ENCODE measurements at places on chromosomes 4 and X.

DNA sequence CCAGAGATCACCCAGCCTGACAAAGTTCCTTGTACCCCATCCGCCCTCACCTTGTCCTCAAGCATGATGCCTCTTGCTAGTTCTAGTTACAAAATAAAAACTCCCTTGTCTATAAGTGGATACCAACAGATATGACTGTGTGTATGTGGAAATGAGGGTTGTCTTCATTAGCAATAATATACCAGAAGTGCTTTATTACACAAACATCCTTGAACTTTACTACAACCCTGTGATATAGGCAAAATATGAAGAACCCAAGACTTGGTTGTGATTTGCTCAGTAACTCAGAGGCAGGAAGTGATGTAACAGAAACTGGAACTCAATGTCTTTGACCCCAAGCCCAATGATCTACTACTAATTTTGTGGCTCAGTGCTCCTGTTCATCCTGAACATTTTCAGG lies 97.6 kb downstream of the AKAP4 start:
- no peak for DNase-seq

GRCh38 chr4:100841911-100842310 lies 324.1 kb upstream of the EMCN start:
- no peak for DNase-seq

DNA sequence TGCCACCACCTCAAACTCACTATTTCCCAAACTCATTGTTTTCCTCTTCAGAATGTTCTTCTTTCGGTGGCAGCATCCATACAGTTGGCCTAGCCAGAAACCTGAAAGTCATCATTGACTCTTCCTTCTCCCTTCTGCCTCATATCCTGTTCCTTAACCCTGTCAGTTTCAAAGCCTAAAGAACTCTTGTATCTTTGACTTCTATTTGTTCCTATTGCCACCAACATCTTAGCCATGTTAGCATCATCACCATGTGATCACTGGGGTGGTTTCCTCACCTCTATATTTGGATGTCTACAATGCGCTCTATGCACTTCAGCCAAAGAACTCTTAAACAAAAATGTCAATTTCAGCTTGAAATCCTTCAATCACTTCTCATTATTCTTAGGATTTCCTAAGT lies 29.0 kb downstream of the DDX60L start:
- no peak for DNase-seq

DNA sequence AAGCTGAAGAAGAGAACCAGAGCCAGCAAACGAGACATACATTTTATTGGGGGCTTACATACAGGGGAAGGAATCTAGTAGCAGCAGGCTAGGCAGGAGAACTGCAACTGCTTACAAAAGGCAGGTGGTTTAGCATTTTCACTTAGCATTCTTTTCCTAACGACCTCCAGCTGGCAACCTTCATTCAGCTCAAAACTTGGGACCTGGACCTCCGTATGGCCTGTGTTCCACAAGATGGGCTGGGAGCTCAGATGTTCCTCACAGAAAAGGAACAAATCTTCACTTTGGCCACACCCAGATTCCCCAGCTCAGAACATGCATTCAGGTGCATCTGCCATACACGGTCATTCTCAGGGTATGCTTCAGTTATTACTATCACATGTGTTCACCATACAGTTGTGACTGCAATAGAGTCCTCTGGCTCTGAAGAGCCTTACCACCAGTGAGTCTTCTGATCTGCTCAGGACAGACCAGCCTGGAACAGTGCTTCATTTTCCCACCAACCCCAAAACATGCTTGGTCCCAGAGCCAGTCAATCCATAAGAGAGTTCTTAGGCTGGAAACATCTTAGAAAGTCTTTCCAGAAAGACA lies 29.6 kb upstream of the AP1AR start:
- no peak for DNase-seq

GRCh38 chr4:1219566-1219950 lies 29.4 kb downstream of the CTBP1 start:
- DNase-seq = no peak

DNA sequence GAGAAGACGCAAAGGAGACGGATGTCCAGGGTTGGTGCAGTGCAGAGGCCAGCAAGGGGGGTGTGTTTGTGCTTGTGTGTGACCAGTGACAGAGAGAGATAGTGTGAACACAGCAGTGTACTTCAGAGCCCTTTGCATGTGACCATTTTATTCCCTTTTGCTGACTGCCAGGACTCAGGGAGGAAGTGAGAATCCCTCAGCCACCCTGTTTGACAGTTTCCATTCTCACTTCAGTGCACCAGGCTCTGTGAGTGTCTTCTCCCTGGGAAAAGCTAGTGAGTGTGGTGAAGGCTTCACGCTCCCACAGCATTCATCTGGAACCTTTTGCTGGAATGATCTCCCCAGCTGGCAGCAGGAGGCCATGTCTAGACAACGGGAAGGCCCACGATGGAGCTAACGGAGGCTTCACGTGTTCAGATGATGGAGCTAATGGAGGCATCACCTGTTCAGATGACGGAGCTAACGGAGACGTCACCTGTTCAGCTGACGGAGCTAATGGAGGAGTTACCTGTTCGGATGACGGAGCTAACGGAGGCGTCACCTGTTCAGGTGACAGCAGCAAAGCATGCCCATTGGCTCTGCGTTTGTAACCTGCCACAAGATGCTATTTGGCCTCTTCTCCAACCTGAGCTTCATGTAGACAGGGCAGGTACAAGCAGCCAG lies 195.4 kb downstream of the AFAP1 start:
- DNase-seq = no peak

- no peak for DNase-seq
These were observed 7.2 kb downstream of the PPM1K start for GRCh38 chr4:88276952-88277710.

Data from activated CD4-positive, alpha-beta T cell treated with anti-CD3 and anti-CD28 coated beads, Interleukin-2, amount 50 U/mL, for 16 hours (primary cell).